ENCODE measurements at places on chromosomes 2 and 18.

GRCh38 chr2:218861645-218862318 is 2.2 kb downstream of the WNT6 start:
- DNase-seq: no peak

GRCh38 chr2:13009027-13009642 is 292.4 kb downstream of the TRIB2 start:
- no peak for DNase-seq

DNA sequence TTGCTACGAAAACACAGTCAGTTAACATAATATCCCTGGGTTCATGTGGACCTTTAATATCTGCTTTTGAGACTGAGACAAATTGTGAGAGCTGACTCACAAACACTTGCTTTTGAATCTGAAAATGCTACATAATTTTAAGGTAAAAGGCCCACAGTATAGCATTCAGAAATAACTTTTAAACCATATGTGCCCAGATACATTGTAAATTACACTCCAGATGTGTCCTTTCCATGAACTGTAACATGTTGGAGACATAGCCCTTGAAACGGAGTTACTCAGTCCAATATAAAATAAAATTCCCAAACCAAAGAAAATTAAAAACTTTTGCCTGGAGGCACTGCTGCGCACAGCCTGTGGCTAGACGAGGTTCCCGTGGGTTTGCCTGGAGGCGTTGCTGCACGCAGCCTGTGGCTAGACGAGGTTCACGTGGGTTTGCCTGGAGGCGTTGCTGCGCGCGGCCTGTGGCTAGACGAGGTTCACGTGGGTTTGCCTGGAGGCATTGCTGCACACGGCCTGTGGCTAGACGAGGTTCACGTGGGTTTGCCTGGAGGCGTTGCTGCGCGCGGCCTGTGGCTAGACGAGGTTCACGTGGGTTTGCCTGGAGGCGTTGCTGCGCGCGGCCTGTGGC is 131.9 kb upstream of the ALKAL2 start:
- DNase-seq: no peak

GRCh38 chr2:200670751-200671150 is 84.9 kb downstream of the AOX1 start:
- DNase-seq: no peak

DNA sequence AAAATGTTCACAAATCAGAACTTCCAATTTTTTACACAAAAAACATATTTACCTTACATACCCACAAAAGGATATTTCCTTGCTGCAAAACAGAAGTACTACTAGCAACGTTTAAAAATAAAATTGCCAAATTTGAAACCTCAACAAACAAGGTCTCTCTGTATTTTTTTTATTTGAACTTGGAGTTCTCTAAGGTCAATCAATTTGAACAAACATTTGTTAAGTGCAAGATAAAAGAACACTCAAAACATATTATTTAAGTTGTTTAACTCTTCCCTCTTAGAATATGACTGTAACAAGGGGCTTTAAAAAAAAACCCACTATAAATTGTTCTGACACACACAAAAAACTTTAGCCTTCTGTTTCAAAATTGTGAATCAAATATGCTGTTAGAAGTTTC is 29.6 kb downstream of the PNO1 start:
- DNase-seq: no peak

DNA sequence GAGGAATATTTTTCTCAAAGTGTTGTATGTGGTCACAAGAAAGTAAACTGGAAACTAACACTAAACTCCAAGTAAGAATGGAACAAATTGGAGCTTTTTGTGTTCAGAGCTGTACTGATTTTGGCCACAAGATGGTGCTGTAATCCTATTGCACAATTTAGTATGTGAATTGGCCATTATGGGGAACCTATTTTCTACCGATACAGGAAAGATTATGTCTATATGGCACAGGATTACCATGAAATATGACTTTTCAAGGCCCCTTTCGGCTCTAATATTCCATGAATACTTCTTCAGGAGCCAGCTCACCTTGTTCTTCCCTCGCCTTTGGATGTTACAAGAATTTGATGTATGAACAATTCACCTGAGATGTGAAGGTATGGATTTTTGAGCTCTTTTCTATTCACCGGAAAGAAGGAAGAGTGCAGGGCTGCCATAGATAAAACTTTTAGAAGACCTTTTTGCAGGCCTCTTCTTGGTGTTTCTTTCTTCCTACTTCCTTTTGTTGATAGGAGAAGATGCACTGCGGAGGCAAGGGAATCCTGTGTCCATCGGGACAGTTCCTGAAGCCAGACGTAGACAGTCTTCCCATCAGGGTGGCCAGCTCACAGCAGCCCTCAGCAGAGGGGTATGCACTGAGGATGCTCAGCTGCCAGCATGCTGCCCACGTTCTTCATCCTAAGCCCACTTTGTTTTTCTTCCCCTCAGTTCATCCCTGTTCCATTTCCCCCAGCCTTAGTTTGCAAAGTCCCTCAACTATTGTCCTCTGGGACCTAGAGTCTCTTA is 13.3 kb downstream of the MRPL44 start:
- DNase-seq: peak; percentile 33

DNA sequence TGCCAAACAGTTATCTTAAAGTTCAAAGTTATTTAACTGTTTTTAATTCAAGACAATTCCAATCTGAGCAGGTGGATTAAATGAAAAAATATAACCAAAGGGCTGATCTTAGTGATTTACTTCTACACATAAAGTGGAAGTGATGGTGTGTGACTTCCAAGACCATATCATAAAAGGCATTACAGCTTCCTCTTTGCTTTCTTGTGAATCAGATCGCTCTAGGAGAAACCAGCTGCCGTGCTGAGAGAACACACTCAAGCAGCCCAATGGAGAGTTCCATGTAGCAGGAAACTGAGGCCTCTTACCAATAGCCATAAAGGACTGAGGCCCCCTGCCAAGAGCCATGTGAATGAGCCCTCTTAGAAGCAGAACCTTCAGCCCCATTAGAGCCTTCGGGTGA is 197.4 kb downstream of the NBAS start:
- DNase-seq: no peak

DNA sequence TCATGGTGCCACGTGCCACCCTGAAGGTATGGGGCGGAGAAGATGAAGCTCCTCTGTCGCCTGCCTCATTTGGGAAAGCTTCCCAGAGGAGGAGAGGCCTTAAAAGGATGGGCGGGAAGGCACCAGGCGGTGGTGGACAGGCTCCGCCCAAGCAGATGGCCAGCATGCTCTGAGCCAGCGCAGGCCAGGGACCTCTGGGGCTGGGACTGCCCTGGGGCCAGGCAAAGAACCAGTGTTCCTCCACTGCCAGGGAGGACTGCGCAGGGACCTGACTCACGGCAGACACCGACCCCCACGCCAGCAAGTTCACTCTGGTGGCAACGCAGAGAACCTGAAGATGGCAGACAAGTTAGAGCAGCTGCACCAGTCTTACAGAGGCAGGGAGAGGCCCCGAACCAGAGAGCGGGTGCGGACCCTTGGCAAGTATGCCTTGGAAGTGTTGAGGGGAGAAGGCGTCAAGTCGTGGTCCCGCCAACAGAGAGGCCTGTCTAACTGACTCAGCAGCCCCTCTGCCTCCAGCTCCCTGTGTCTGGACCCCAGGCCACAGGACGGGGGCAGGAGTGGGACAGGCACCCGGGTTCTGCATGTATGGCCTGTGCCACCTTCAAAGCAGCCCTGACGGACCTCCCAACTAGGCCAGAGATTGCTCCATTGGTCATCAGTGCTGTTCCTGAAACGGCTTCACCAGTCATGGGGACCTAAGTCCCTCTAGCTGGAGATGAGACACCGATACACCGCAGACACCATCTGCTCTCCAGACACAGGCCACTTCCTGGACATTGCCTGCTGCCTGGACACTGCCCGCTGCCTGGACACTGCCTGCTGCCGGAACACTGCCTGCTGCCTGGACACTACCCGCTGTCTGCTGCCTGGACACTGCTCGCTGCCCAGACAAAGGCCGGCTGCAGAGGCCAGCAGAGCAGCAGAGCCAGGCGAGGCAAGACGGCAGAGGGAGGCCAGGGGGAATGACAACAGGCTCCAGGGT is 124.7 kb downstream of the HDAC4 start:
- no peak for DNase-seq

GRCh38 chr18:49699303-49699702 is 114.0 kb downstream of the ACAA2 start:
- no peak for DNase-seq

- DNase-seq: no peak
These were observed 90.2 kb upstream of the NCK2 start for GRCh38 chr2:105654474-105655004.

DNA sequence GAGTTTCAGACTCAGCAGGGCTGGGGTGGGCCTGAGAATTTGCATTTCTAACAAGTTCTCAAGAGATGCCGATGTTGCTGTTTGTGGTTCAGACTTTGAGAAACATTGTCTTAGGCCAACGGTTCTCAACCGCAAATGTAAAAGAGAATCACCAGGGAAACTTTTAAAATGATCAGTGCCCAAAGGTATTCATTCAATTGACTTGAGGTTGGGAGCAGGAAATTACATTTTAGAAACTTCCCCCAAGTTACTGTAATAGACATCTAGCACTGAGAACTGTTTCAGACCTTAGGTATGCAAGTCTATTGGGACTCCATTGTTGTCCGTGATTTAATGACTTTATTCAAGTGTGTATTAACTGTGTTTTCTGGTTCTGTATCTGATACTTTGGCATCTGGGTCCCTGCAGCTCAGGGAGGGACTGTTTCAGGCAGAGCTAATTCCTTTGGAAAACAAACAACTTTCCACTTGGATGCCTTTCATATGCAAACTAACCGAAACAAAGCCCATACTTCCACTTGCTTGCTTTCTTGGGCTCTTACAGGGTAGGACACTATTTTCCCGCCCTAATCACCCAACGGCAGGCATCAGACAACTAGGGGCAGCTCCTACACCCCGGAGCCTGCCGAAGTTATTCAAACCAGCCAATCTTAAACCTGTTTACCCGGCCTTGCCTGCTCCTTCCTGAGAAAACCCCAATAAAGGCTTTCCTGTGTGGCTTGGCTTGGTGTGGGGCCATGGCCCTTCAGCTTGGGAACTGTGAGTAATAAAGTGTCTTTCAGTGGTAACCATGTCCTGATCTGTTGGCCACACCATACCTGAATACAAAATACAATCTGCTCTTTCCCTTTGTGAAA is 97.6 kb downstream of the POLE4 start:
- no peak for DNase-seq

DNA sequence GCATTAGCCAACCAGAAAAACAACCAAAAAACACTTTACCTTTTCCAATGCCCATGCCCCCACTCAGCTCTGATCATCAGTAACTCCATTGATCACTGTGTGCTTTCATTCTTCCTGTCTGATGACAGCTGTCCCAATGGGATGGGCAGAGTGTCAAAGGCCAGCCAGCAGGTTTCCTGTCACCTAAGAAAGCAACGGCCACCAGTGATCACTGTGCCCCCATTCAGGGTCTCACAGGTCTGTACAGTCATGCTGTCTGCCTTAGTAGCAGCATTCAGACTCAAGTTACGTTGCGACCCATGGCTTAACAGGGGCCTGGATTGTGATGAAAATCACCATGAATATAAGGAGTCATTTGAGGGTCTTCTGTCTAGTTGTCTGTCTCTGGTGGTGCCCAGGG is 184.5 kb downstream of the MGAT5 start:
- no peak for DNase-seq

GRCh38 chr2:182023235-182023634 is 37.6 kb downstream of the PPP1R1C start:
- no peak for DNase-seq

GRCh38 chr18:74146756-74147155 is 878 bp downstream of the FBXO15 start:
- DNase-seq: no peak

GRCh38 chr2:241315879-241316631 is at the start of gene SEPTIN2:
Gene SEPTIN2, plus strand, starts transcription at chr2:241315925. Its CDS starts 8,308 bp downstream, at chr2:241324233.
- DNase-seq: peak; percentile 30

- DNase-seq: no peak
These were observed 13.5 kb downstream of the PASK start for GRCh38 chr2:241135737-241136136.

DNA sequence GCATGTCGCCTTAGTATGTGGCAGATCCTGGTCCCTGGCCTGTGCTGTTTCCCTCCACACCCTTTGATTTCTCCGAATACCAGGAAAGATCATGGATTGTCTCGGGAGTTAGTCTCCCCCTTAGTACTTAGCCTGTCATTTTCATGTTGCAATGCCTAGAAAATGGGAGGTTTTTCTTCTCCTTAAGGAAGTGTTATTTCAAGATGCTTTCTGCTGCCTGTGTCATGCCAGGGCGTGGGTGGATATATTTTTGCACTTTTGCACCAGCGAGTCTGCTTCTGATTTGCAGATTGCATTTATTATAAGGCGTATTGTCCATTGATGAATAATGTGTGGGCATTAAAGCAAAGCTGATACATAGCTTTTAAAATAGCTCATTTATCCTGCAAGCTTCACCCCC is 223.5 kb downstream of the NEDD4L start:
- no peak for DNase-seq

- DNase-seq: peak; percentile 71
These were observed 4.5 kb downstream of the PSTPIP2 start for GRCh38 chr18:46067438-46068007.

GRCh38 chr2:190948671-190949070 is 65.3 kb downstream of the STAT1 start:
- DNase-seq: no peak

Measured in NCI-H2029 (cell line).